ENCODE measurements at places on chromosomes 7 and 10. TPM values are rescaled to one million over a fixed set of nuclear protein-coding genes. Genes with fewer than 3 reads are reported as not detected.

GRCh38 chr7:15317215-15317614 is 244.6 kb downstream of the AGMO start:
- no peak for DNase-seq

DNA sequence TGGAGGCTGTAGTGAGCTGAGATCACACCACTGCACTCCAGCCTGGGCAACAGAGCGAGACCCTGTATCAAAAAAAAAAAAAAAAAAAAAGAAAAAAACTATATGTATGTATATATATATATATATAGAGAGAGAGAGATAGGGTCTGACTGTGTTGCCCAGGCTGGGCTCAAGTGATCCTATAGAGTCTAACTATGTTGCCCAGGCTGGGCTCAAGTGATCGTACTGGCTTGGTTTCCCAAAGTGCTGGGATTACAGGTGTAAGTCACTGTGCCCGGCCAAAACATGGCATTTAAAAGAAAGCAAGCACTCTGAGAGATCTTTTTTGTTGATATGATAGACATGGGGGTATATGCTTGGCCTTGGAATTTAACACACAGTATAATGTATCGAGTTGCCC is 20.0 kb downstream of the CYP17A1 start:
- no peak for DNase-seq

Gene TAC1
- polyA plus RNA-seq: 0.87 TPM

Gene C7orf57
- 0.71 TPM for polyA plus RNA-seq

- DNase-seq: no peak
Observed at GRCh38 chr10:95683966-95684365, 9.8 kb downstream of the TCTN3 start.

Gene MRC1
- polyA plus RNA-seq: 11.8 TPM
